Stimulated activated naive B cell treated with anti-CD40 and anti-IgM and Interleukin-4, amounts not matched to agents 10 μg/mL and 1 μg/mL and 100 μg/mL, for 72 hours (primary cell): ENCODE measurements at places on chromosomes 6 and 20.

- DNase-seq: no peak
Observed at GRCh38 chr6:133764008-133764753, 124.7 kb upstream of the TCF21 start.

- DNase-seq: no peak
Observed at GRCh38 chr6:35084041-35084491, 57.1 kb downstream of the TCP11 start.

- DNase-seq: no peak
Observed at GRCh38 chr6:38957426-38957825, 91.2 kb upstream of the GLP1R start.

GRCh38 chr6:34657037-34657306, 39.6 kb downstream of the ILRUN start:
- no peak for DNase-seq

DNA sequence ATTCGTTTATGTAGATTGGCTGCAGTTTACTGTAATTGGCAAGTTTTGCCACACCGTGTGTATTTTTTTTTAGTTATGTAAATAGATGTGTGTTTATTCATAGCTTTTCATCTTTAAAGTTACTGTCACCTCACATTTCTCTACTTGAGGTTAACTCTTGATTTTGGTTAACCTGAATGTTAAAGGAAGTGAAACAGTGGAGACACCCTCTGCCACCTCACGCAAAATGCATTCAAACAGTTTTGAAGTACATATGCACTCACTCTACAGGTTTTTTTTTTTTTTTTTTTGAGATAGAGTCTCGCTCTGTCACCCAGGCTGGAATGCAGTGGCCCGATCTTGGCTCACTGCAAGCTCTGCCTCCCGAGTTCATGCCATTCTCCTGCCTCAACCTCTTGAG, 17.7 kb downstream of the OR2A4 start:
- DNase-seq: peak; percentile 71

DNA sequence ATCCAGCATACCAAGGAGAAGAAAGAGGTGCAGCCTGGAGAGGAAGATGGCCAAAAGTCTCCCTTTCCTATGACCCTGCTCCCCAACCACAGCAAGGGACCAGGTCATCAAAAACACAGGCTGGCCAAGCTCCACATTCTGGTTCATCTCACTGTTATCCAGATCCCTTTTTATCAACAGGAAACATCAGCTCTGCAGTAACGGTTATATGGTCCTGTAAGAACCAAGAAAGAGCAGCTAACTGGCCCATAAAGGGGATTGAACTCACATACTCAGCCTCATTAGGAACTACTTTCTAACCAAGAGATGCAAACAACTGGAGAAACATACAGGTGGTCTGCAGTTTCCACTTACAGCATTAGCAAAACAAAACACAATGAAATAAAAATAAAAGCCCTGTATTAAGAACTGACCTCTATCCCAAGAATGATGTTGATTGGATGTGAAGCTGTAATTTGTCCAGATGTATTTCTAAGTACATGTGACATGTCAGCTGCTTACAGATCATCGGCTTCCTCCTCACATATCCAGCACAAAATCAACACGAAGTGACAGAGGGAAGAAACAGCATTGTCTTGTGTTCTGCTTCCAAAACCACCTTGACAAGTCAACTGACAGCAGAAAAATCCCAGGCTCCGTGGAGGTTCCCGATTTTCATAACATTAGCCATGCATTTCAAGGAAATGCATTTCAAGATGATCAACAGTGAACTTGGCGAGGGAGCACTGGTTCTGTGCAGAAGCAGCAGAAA, 557.2 kb upstream of the AGPAT4 start:
- no peak for DNase-seq

DNA sequence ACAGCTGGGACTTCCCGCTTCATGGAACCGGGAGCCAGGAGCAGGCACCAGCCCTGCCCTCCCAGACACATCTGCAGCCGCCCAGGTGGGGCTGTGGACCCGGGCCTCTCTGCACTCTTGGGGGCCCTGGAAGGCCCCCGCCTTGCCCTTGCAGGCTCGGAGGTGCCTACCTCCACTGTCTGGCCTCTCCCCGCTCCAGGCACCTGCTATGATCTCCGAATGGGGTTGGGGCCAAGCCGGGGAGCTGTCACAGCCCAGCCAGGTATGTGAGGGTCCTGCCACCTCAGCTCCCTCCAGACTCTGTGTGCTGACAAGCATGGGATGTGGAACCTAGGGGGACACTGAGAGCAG, 54.0 kb downstream of the GMDS start:
- DNase-seq: no peak

DNA sequence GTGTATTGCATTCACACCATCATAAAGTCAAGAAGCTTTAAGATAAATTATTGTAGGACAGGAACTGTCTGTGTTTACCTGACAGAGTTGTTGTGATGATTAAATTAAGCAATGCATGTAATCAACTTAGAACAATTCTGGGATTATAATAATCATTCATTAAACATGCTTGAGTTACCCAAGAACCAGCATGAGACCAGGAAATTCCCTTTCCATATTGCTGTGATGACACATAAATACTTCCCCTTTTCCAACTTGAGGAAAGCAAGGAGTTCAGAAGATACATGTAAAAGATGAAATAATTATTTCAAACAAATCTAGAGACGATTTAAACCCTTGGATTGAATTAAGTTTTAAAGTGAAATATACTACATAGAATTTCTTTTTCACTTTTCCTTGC, 404.4 kb downstream of the GJA1 start:
- DNase-seq: no peak

- no peak for DNase-seq
Observed at GRCh38 chr6:142300758-142301650, 803 bp upstream of the ADGRG6 start.

DNA sequence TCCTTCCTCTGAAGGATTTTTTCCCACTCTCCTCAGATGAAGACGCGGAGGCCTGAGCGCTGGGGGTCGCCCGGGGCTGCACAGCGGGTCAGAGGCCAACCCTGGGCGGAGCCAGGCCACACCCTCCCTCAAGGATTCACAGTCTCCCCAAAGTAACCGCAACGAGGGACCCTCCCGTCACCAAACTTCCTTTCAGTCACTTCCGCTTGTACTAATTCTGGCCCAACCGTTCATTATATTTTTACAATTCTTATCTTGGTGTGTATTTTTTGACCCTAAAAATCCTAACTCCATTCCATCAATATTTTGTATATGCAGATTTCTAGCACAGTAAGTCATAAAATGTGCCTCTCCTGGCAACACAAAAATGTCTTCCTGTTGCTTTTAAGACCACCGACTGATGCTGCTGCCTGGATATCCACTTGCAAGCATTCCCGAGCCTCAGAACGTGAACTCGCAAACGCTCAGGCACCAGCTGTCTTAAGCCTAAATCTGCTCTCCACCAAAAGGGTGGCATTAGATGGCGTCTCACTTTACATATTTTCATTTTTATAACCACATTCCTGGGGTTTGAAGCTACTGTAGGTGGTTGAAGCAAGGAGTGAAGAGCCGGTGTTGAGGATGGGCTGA, 128.0 kb downstream of the DLL1 start:
- no peak for DNase-seq

DNA sequence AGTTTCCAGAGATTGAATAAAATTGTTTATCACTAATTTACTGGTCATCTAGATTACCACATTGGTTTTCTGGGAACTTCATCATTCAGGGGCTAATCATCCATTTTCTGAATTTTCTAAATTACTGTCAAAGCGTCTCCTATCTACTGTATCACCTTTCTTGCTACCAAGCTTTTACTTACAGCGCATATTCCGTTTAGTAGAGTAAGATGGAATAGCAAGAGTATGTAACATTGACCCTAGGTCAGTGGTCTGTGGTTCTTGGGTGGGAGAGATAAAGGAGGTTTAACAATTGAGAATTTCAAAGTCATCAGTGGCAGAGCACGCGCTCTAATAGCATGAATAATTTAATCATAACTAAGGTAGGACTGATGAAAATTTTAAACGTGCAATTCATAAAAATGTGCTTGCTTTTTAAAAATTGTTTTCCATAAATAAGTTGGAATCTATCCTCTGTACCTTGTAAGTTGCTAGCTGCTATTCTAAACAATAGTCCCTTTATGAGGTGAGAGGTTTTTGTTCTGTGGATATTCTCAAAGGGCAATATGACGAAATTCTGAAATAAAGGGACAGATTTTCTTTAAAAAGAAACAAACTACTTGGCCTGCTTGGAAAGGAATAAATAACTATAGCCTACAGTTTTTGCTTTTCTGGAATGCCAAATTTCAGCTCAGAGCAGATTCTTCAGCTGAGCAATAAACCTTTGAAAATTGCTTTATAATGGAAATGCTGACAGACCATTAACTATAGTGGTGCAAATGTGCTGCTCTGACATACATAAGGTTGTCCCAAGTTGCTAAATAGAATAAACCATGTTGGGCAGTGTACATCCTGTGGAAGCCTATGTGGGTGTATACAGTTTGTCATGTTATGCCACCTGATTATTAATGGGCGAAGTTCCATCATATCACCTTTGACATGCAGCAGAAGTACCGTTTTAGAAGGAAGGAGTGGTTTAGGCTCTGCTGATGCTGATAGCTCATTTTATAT, 84.1 kb downstream of the ZFAND3 start:
- DNase-seq: no peak

DNA sequence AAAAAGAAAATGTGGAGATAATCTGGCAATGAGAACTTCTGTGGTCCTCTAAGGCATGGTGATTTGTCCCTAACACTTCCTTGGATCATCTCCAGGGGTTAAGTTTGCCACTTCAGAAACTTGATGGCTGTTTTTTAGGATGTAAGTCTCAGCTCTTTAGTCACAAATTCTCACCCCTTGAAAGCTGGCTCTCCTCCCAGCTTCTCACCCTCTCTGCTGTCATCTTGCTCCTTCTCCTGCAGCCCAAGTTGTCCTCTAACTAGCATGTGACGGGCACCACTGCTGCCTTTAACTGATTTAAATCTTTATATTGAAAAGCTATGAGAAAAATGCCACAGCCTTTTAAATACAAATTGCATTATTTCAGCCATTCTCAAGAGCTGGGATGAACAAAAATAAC, 107.8 kb downstream of the MAP3K5 start:
- DNase-seq: no peak

DNA sequence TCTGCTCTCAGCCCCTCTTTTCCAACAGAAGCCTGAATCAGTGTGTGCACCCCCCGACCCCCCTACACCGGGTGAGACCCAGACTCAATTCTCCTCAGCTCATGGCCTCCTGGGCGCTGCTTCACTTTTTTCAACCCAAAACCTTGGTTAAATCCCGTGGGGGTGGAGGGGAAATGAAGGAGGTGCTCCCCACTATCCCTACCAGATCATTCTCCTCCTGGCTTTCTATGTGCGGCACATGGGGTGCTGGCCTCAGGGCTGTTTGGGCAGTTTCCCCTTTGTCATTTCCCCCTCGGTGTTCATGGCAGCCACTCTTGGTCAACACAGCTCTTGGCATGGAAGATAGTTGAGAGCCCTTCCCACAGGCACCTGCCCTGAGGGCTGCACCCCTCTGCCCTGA, 4.6 kb downstream of the CST4 start:
- no peak for DNase-seq

DNA sequence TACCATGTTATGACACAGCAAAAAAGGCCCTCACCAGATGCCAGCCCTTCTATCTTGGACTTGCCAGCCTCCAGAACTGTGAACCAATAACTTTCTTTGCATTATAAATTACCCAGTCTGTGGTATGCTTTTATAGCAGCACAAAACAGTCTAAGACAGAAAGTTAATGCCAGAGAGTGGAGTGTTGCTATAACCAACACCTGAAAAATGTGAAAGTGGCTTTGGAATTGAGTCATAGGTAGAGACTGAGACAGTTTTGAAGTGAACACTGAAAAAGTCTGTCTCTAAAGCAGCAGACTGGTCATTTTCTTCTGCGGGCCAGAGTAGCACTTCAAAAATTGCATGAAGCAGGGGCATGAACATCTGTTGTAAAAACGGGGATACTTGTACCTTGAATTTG, 28.0 kb upstream of the ASIP start:
- DNase-seq: no peak

DNA sequence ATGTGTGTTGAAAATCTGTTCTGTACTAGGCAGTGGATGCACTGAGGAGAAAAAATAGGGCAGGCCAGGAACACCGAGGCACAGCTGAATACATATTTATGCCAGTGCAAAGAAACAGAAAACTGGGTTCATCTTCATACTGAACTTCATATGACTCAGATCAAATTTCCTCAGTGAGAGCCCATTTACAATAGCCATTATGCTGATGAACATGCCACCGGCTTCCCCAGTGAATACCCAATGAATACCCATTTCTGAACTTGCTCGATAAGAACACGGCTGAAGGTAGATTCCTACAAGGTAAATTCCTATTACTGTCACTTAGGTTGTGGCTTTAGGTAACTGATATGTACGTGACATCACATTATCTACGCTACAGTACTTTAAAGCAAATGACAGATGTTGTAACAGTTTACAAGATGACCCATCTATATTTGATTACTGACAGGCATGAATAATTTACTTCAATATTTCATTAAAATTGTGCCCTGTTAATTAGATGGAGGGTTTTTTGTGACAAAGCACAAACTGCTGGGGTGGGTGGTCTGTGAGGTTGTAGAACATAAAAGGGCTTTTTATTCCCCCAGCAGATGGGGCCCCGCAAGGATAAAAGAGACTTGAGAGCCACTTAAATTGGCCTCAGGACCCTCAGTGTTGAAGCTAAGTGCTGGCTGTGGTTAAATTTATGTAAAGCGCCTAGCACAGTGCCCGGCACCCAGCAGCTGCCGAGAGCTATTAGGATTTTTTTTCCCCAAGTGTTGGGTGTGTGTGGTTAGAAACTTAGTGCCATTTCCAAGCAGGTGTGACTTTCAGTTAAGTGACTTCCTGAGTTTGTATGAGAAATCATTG, 264.5 kb downstream of the CD83 start:
- no peak for DNase-seq

- DNase-seq: no peak
Observed at GRCh38 chr6:44339763-44340625, 2.5 kb upstream of the SPATS1 start.

GRCh38 chr6:15952231-15953151, 176.4 kb upstream of the MYLIP start:
- DNase-seq: no peak

DNA sequence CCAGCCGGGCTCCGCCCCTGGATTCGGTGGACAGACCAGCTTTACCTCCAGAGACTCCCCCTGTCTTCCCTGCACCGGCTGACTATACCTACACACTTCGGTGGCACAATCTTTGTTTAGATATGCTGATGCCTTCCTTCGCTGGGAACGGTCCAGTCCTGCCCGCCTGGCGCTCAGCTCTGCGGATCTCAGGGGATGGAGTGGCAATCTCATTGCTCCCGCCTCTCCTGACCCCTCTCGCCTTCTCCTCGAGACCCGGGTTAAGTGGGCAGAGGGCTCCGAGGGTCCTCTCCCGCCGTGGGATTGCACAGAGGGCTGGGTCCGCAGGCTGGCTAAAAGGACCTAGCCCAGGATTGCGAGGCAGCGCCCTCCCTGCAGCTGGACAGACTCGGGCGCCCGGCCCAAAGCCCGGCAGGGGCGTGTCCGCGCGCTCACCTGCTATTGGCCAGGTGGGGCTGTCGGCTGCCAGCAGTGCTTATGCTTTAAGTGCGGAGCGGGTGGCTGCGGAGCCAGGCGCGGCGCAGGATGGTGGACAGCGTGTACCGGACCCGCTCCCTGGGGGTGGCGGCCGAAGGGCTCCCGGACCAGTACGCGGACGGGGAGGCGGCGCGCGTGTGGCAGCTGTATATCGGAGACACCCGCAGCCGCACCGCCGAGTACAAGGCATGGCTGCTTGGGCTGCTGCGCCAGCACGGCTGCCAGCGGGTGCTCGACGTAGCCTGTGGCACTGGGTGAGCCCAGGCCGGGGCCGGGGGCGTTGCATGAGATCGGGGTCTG, at the start of gene GNMT:
Gene GNMT (plus strand): TSS at position 512 of the 777 bp plus-strand sequence. CDS start 14 bp downstream, at position 526.
- DNase-seq: peak; percentile 12

GRCh38 chr6:80460257-80460865, 353.9 kb downstream of the BCKDHB start:
- no peak for DNase-seq

GRCh38 chr6:44285552-44286284, 15.5 kb downstream of the TMEM151B start:
- no peak for DNase-seq
